Activated T-helper 17 cell treated with anti-CD3 and anti-CD28 coated beads, Interleukin-2, amount 50 U/mL, for 72 hours (primary cell): ENCODE measurements at places on chromosomes 1 and 21.

DNA sequence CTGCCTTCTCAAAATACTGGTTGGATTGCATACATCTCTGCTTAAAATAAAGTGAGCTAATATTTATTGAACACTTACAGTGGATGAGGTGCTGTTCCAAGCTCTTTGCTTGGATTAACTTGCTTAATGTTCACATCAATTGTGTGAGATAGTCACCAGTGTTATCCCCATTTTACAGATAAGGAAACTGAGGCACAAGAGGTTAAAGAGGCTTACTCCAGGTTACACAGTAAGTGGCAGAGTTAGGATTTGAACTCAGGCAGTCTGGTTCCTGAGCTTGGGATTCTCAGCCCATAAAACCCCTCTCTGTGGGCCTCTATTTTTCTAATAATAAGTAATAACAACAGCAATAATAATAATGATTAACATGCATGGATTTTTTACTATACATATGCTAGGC, 13.6 kb upstream of the FAAH start:
- no peak for ATAC-seq

DNA sequence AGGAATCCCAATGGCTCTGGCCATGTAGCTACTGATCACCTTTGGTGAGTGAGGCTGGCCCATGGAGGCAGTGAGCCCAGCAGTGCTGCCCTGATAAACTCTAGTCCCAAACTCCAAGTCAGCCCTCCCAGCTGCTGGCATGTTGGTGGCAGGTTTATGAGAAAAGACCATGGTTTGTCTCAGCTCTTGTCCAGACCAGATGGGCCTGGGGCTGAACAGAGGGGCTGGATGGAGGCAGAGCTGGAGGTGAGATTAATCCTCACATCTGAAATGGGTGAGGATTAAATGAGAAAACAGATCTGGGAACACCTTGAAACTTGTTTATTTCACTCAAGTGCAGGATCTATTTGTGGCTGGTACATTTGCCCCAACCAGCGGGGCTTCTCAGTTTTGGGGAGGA, 3.2 kb downstream of the TMEM269 start:
- no peak for ATAC-seq

- peak; percentile 41 for ATAC-seq
Observed at GRCh38 chr1:153750026-153750995, 22.5 kb downstream of the INTS3 start.

DNA sequence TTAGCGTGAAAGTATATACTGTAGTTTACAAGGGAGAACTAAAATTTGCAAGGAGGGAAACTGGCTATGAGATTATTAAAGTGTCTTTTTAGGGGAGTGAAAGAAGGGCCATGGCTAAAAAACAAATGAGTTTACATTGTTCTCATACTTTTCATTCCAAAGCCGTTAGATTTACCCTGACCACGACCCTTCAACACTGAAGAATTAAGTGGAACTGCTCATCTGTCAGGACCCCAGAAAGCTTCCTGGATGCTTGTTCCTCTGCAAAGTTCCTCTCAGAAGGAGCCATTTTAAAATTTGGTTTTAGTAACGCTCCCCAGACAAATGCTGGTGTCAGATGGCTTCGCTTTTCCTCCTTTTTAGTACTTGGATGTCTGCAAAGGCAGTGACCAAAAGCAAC, 82.7 kb upstream of the ZBTB18 start:
- no peak for ATAC-seq

DNA sequence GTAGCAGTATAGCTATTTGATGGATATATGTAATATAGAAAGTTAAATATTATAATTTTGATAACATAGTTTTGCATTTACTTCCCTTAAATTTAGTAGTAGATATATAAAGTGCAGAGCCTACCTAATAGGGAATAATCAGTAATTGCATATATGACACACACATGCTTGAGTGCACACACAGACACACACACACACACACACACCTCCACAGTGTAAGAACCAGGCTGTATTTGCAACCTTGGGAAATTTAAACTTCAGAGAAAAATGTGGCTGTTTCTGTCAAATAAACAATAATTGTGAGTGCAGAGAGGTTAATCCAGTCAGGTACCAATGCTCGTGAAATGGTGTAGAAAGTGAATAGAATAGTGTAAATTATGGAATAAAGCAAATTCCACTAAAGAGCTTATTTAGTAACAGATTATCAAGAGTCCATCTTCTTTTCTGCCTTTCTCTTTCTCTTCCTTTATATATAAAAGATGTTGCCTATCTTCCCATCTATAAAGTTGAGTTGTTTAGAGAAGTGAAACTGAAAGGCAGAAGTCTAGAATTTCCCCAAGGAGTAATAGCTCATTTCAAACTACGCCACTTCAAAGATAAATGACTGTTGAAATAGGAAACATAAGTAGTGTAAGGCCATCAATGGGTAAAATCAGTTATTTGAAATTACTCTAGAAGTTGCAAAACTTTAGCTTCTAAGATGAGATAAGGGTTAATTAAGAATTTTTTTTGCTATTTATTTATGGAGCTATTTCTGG, 273.7 kb downstream of the SRGAP2C start:
- ATAC-seq: peak; percentile 98

- ATAC-seq: no peak
Observed at GRCh38 chr1:208103597-208104513, 140.3 kb downstream of the PLXNA2 start.

- no peak for ATAC-seq
Observed at GRCh38 chr1:89809556-89809955, 11.3 kb upstream of the LRRC8D start.

- ATAC-seq: no peak
Observed at GRCh38 chr21:30769724-30770431, 14.7 kb upstream of the KRTAP21-1 start.

DNA sequence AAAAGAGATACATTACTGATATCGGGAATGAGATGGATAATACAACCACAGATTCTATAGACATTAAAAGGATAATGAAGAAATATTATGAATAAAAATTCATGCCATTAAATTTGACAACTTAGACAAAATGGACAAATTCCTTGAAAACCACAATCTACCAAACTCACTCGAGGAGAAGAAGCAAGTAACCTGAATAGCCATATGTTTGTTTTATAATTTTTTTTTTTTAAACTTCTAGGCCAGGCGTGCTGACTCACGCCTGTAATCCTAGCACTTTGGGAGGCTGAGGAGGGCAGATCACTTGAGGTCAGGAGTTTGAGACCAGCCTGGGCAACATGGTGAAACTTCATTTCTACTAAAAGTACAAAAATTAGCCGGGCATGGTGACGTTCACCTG, 327.9 kb downstream of the VAV3 start:
- no peak for ATAC-seq

DNA sequence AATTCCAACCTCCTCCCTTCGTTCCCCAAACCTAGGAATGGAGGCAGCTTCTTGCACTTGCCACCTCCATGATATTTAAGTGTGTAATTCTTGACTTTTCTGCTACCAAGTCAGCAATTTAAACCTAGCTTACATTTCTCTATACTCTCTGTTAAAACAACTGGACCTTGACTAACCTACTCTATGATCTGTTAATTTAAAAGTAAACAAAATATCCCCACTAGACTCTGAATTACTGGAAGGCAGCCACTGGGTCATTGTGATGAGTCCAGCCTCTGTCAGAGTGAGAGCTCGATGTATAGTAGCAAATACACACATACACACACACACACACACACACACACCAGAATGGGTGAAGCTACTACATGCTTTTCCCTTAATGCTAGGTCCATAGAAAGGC, 40.0 kb upstream of the DHCR24 start:
- ATAC-seq: no peak

- ATAC-seq: no peak
Observed at GRCh38 chr1:15282810-15283474, 35.9 kb downstream of the FHAD1 start.

- ATAC-seq: no peak
Observed at GRCh38 chr1:101194746-101195145, 42.1 kb upstream of the S1PR1 start.

DNA sequence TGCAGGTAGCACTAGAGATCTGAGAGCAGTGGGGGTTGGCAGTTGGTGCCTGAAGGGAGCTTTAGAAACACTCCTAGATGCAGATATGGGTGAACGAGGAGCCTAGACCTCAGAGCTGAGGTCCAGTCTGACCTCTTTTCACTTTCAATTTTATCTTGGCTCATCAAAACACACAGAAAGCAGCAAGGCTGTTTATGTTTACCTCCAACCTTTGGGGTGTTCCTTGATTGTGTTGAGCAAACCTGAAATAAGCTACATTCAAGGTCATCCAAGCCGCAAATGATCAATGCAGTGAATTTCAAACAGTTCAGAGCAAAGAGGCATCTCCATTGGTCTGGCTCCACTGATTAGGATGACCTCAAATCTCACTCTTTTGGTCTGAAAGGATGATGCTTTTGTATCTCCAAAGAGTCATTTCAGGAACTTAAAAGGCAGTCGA, 1.3 kb downstream of the LY9 start:
- ATAC-seq: peak; percentile 5

GRCh38 chr1:228983231-228983660, 248.0 kb downstream of the RHOU start:
- ATAC-seq: no peak

DNA sequence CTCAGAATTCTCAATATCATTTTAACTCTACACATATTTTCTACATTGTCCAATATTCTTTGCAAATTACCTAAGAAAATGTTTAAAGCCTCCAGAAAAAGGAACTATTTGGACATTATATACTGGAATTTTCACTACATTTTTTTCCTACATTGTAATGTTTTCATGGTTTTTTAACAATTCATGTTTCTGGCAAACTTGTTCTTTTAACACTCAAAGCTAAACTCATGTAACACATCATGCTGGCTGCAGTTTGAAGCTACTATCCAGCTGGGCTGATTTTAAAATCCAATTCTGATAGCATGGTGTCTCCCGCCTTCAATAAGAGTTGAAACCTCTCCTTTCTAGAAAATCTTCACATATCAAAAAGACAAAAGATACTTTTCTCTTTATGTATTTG, 52.0 kb downstream of the TGFBR3 start:
- ATAC-seq: no peak

- no peak for ATAC-seq
Observed at GRCh38 chr1:204990059-204990664, 52.9 kb upstream of the CNTN2 start.

DNA sequence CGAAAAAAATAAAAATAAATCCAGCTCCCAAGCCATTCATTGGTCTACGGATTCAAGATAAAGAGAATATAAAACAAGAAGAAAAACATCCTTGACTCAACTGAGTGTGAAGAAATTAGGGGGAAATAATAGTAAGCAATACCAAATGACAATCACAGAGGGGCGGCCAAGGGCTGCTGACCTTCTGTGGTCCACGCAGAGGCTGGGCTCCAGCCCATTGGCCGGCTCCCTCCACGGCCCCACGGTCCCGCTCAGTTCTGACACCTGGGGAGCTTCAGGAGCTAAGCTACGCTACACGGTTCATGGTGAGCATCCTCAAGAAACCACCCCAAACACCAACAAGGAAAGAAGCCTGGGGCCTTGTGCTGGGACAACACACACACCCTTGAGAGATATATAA, 400 bp upstream of the KRTAP10-12 start:
- no peak for ATAC-seq

DNA sequence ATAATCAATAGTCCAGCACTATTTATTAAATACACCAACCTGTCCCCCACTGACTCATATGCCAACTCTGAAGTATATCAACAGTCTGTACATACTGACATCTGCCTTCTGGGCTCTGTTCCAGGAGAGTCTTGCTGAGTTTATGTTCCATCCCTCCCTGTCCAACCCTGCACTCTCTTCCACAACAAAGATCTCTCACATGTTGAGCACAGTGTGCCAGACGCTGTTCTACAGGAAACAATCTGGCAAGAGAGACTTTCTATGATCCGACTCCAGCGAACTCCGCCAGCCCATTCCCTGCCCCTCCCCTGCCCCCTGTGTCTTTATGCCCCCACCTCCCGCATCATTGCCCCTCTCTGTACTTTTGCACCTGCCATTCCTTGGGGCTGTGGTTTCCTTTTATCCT, 3.4 kb downstream of the LACTBL1 start:
- no peak for ATAC-seq

GRCh38 chr1:46682064-46682463, 10.4 kb downstream of the TEX38 start:
- ATAC-seq: no peak

GRCh38 chr1:232923739-232924386, 26.5 kb upstream of the NTPCR start:
- ATAC-seq: peak; percentile 98

DNA sequence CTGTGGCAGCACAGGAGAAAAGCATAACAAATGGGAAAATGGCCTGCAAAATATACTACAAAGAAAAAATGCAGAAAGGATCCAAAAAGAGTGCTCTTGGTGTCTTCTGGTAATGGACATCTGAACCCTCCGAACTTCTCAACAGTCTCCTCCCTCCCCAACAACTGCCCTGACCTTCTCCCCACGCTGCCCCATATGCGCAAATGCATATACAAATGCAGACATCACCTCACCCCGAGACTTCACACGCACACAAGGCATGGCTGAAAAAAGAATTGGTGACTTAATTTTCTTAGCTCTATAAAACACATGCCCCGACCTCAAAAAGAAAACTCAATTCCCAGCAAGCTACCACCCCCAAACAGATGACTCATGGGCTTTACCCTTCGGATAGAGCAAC, 8.4 kb downstream of the KCND3 start:
- ATAC-seq: no peak

DNA sequence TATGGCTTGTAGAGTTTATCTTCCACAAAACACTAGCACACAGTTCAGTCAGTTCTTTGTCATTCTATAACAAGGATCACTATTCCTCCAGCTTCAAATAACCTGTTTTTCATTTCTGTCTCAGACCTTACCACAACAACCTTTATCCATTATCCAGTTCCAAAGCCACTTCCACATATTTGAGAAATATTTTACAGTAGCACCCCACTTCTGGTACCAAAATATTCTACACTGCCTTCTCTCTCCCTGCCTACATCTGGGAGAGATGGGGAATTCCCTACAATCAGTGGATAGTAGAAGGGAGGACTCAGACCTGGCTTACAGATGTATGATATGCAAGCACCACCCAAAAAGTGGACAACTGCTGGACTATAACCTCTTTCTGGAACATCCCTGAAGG, 651.4 kb downstream of the ADGRL2 start:
- no peak for ATAC-seq

DNA sequence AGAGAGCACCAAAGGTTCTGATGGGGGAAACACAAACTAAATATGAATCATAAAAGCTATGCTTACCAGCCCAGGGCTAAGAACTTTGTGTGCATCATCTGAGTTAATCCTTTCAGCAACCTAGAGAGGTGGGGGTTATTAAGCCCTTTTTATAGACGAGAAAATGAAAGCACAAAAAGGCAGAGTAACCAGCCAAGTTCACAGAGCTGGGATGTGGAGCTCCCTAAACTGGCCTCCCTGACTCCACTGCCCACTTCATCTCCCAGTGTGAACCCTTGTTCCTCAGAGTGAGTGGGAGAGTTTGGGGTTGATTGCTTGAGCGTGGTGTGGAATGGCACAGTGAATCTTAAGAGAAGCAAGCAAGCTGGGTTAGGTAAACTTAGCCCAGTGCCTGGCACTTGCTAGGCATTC, 10.8 kb upstream of the BCAR3 start:
- no peak for ATAC-seq
